Activated CD4-positive, alpha-beta T cell treated with anti-CD3 and anti-CD28 coated beads, Interleukin-2, amount 50 U/mL, for 16 hours (primary cell): ENCODE measurements at places on chromosomes 12 and 14.
A peak's percentile ranks its signal among the peaks of the same experiment; 100 is the strongest.

- DNase-seq = no peak
Observed at GRCh38 chr12:110699591-110700445, 10.9 kb upstream of the HVCN1 start.

- DNase-seq = no peak
Observed at GRCh38 chr14:87879389-87879788, 113.6 kb downstream of the GALC start.

DNA sequence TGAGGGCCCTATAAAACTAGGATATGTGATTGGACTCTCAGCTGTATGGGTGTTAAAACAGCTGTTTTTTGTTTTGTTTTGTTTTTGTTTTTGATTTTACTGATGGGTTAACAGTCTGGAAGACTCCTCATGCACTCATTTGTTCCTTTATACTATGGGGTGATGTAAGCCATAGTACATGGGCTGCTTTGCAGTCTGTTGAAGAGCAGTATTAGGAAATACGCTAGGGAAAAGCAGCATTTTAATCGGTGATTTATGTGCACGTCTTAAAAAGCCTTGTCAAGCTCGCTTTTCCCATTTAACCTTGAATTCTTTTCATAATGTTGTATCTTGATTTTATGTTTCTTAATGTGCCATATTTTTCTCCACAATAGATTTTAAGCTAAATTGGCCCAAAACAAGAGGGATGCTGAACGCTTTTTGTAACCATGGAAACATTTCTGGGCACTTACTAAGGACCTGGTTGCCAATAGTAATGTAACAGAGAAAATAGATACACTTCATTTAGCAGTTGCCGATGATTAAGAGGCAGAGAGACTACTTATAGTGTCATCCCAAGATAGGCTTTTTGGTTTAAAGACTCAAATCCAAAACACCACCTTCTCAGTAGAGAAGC, 244.0 kb downstream of the SNAPC1 start:
- DNase-seq = no peak

- no peak for DNase-seq
Observed at GRCh38 chr14:83421711-83422110, 1888.1 kb upstream of the SEL1L start.

DNA sequence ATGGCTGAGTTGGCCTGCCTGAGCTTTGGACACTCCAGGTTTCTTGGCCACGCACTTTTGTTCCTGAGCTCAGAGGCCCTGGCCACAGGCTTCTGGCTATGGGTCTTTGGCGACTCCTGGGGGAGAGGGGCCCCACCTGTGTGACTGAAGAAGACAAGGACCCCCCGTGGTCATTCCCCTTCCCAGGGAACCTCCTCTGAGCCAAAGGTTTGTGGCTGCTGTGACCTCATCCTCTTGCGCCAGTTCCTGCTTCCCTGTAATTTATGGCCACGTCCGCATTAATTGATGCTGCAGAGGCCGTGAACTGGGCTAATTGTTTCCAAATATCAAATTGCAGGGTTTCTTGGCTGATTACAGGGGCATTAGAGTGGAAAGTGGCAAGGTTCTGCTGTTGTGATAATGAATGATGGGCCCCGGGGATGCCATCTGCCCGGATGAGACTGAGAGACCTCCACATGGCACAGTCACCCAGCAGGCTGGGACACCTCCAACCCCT, 27.6 kb upstream of the NOS1 start:
- no peak for DNase-seq

- peak; percentile 87 for DNase-seq
Observed at GRCh38 chr12:124921200-124922031, 7.0 kb upstream of the UBC start.

DNA sequence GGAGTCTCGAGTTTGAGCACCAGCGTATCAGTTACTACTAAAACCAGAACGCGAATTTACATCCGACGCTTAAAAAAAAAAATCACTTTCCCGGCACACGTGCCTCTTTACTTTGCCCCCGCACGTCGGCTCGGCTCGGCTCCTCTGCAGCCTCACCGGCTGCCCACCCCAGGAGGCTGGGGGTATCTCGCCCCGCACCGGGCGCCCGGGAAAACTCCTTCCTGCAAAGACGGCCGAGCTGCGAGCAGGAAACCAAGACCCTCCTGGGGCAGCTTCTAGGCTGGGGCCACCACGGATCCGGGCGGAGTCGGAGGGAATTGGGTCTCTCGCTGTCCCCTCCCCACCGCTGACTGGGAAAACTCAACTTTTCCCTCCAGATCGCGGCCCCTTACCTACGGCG, 610 bp downstream of the VSIG10 start:
- DNase-seq = no peak

DNA sequence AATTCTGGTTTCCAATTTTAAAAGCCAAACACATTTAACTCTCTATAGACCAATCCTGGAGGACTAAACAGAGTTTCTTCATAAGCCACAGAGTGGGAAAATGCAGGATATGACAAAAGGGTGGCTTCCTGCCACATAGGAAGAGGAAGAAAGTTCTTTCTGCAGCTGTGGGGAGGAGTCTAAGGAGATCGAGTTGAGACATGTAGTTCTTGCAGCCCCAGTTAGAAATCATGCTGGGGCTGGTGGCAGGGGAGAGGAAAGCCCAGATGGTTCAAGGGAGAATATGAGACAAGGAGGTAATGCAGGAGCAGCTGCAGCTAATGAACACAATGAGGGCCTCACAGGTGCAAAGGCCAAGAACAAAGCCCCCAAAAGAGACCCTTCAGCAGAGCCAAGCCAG, 85.0 kb upstream of the ARID2 start:
- DNase-seq = peak; percentile 6

DNA sequence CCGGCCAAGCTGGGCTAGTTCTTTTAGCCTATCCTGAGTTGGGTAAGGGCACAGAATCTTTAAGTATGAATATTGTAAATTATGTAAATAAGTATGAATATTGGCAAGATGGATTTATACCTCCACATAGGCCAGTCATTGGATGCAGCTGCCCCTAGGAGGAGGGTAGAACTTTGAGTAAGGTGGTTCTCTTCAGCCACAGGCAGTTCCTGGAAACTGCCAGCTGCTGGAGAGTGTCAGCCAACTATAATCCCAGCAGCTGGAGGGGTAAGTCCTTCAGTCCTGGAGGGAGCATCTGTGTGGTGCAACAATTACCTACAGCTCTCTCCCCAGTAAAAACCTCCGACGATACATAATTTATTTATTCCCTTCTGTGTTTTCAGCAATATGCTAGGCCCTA, 65.8 kb upstream of the TMPO start:
- no peak for DNase-seq

GRCh38 chr12:111316671-111317070, 52.2 kb downstream of the PHETA1 start:
- no peak for DNase-seq
